ENCODE measurements at places on chromosomes 6 and 20.
A peak's percentile ranks its signal among the peaks of the same experiment; 100 is the strongest.

DNA sequence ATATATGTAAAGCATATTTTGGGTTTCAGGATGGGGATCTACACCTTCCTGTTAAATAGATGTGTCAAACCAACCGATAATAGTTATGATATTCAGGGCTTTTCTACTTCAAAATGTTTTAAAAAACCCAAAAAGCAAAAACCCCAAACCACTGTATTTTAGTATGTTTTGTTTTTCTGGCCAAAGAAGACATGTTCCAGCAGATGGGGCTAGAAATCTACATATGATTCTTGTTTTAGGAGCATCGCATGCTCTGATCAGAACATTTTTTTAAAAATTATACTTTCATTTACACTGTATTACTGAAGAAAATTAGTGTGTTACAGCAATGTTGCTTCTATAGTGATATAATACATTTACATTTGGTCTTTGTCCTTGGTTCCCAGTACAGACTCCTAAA lies 11.0 kb downstream of the RMND1 start:
- DNase-seq = no peak

- no peak for DNase-seq
Observed at GRCh38 chr6:53465732-53466131, 79.2 kb downstream of the GCLC start.

GRCh38 chr6:113050010-113050858 lies 703.1 kb downstream of the RFPL4B start:
- DNase-seq = no peak

- no peak for DNase-seq
Observed at GRCh38 chr6:34696189-34696738, 303 bp downstream of the ILRUN start.

DNA sequence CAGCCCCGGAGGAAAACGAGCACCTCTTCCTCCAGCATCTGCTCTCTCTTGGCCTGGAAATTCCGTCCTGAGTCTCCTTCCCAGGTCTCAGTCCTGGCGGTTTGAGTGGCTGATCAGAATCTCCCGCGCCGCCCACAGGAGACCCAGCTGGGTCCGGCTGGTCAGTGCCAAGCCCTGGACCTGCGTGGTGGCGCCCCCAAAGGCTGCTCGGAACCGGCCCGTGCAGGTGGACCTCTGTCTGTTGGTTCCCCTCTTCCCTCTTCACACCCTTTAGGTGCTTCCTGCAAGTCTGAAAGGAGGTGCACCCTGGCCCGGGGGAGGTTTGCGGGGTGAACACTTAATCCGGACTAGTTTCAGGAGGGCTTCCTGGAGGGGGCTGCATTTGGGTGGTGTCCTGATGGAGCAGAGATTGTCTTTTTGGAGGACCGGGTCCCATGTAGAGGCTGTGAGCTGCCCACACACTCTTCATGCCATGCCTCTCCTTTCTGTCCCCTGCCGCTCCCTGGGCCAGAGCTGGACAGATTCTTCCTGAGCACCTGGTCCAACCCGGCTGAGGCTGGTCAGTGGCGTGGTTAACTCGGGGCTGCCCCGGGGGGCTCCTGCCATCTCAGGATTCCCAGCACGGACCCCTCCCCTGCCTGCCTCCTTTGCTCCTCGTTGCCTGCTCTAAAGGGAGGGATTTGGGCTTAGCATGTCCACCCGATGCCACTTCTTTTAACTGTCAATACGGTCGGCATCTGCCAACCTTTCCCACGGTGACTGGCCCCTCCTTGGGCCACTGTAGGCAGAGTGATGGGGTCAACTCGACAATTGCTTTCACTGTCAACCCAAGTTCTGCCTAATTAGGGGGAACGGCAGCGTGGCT lies 16.5 kb upstream of the BHLHE23 start:
- DNase-seq = no peak

- no peak for DNase-seq
Observed at GRCh38 chr6:148999501-148999900, 252.7 kb downstream of the UST start.

DNA sequence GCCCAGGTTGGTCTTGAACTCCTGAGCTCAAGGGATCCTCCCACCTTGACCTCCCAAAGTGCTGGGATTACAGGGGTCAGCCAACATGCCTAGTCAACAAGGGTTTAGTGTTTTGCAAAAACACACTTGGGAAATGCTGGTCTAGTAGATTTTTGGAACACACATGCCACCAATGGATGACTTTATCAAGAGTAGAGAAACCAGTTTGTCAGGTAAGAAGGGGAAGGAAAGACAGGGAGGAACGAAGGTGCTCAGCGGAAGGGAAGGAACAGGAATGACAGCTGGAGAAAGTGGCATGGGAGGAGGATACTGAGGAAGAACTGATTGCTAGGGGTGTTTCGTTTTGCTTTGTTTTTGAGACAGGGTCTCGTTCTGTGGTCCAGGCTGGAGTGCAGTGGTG lies 15.6 kb upstream of the SEC63 start:
- DNase-seq = no peak

DNA sequence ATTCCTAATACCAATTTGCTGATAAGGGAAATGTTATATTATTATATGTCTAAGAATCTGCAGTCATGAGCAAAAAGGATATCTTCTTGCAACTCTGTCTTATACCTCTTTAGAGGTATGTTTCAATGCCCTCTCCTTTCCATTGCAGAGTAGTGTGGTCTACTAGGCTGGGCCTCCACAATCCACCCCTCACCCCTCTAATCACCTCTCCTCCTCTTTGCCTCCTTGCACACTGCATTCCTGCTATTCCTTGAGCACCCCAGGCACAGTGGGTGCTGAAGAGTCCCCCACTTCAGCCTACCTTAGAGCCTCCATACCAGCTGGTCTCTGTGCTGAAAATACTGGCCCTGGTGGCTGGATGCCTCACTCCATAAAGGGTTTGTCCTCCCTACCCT lies 26.9 kb downstream of the ARMC2 start:
- no peak for DNase-seq

- no peak for DNase-seq
Observed at GRCh38 chr20:34065260-34065659, 46.8 kb downstream of the EIF2S2 start.

DNA sequence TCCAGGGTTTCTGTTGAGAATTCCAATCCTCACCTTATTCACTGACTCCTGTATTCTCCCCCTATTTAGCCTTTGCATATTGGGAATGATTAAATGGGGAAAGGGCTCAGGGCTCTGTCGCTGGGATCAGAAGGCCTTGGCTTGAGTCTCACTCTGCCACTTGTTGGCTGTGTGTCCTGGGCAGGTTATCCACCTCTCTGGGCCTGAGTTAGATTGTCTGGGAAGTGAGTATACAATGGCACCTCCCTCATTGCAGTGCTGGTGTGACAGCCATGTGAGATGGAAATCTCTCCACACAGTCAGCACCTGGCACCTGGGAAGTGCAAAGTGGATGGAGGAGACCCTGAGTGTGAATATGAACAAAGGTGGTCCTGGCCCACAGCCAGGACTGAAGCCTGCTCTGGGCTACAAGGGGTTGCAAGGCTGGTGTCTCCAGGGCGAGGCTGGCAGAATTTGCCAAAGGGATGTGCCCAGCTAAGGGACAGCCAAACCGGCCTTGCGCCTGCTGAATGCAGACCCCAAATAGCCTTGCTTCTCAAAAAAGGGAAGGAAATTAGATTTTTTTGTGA lies 200.0 kb upstream of the PMEPA1 start:
- DNase-seq = no peak

- DNase-seq = no peak
Observed at GRCh38 chr20:24816431-24816830, 132.6 kb upstream of the CST7 start.

- DNase-seq = no peak
Observed at GRCh38 chr6:170030821-170031471, 259.9 kb downstream of the DLL1 start.

DNA sequence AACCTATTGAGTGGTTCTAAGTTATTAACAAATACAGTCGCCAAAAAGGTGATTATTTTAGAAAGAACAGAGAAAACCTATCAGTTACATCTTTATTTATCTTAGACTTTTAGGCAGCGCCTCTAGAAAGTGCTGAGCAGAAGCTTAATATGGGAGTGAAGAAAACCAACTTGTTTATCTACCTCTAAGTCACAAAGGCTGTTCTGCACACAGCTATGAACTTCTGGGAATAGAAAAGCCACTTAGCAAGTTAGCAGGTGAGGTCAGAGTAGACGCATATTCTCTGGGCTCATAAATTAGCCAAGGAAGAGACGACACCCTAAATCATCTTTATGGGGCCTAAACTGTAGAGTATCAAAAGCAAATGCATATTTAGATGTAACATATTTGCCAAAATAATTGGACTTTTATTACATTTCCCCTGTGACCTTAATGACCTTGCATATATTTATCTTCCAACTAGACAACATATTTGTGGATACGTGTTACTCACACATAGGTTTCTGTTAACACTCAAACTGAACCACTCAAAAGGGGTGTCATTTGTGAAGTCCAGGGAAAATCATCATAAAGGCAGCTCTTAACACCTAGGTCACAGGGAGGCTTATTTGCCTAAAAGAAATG lies 267.1 kb downstream of the ADGB start:
- no peak for DNase-seq

GRCh38 chr6:29792123-29793035 lies 35.2 kb upstream of the HLA-G start:
- DNase-seq = no peak

GRCh38 chr6:156982168-156982567 lies 205.0 kb downstream of the ARID1B start:
- DNase-seq = no peak

- DNase-seq = no peak
Observed at GRCh38 chr6:19535351-19535750, 301.8 kb upstream of the ID4 start.

DNA sequence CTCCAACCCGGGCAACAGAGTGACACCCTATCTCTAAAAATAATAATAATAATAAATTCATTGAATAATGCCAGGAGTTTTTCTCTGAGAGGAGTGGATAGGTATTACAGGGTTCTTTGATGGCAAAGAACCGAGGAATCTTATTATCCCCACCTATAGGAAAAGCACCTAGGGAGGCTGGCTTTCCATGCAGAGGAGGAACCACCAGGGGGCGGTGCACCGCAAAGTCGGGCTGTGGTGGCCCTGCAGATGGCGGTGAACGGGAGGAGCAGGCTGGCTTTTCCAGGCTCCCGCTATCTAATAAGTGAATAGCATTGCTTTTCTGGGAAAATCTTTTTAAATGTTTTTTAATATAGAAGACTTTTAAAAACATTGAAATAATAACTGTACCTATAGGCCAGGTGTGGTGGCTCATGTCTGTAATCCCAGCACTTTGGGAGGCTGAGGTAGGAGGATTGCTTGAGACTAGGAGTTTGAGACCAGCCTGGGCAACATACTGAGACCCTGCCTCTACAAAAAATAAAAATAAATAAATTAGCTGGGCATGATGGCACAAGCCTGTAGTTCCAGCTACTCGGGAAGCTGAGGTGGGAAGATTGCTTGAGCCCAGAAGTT lies 864.2 kb downstream of the KIF16B start:
- peak; percentile 42 for DNase-seq

- no peak for DNase-seq
Observed at GRCh38 chr6:160973311-160974250, 18.0 kb upstream of the MAP3K4 start.

DNA sequence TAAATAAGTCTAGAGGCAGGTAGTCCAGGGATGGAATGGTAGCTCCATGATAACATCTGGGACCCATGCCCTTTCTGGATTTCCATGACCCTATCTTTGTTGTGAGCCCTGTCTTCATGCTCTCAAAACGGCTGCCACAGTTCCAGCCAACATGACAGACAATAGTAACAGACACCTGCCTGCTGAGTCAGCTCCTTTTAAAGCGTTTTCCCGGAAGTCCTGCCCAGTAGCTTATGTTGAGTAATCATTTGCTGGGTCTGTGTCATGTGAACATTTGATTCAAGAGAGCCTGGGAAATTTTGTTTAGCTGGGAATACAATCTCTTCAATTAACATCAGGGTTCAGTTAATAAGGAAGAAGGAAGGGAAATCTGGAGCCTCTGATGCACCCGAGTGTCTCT lies 262.2 kb upstream of the SULF2 start:
- no peak for DNase-seq

GRCh38 chr6:155077331-155077730 lies 82.2 kb downstream of the TIAM2 start:
- DNase-seq = no peak

- no peak for DNase-seq
Observed at GRCh38 chr6:66900133-66901083, 1193.4 kb upstream of the EYS start.

DNA sequence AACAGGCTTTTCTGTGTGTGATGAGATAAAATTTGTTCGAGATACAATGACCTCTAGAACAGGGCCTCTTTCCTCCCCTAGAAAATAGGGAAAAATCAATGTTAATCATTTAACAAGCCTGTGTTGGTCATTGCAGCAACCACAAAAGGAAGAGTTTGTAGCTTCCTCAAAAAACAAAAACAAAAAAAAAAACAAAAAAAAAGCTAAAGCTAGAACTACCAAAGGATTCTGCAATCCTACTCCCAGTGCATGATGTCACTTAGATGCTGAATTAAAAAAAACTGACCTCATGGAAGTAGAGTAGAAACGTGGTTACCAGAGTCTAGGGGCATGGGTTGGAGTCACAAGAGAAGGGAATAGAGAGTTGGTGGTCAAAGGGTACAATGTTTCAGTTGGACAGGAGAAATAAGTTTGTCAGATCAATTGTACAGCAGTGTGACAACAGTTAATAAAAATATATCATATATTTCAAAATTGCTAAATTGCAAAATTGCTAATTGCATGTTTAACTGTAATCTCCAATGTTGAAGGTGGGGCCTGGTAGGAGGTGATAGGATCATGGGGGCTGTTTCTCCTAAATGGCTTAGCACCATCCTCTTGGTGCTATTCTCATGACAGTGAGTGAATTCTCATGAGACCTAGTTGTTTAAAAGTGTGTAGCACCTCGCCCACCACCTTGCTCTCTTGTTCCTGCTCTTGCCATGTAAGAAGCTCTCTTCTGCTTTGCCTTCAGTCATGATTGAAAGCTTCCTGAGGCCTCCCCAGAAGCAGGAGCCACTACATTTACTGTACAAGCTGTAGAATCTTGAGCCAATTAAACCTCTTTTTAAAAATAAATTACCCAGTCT lies 163.4 kb upstream of the SIM1 start:
- no peak for DNase-seq

DNA sequence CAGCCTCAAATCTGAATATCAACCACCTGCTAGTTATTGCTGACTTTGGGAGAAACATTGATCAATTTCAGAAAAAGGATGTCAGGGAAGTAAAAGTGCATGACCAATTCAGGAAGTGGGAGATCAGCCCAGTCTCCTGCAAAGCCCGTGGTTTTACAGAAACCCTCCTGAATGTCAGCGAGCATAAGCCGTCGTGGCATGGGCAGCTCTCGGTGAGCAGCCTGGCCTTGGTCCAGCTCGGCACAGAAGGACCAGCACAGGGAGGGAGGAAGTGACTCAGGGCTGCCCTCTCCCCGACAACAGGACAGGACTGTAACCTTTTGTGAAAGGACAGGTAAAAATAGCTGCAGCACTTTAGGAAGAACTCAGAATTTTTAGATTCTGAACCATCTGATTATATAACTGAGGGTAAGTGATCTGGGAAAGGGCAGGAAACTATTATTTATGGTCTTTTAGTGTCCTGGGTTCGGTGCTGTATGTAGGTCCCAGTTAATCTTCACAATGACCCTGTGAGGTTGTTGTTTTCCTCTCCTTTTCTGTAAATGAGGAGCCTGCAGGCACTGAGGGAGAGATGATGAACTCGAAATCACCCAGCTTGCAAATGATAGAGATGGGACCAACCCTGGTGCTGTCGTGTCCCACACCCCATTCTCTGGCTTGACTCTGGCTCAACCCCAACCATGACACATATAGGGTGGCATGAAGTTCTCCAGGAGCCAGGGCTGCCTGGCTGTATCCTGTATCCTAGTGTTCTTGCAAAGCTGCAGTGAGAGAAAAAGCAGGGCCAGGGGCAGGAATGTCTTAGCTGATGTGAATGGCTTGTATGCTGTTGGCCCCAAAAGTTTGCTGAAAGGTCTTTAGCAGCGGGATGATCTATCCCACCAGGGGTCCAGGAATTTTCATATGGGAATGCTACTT lies 37.6 kb downstream of the NRN1 start:
- no peak for DNase-seq
